Epithelial cell of prostate (primary cell): ENCODE measurements at places on chromosomes 5 and 9.
A peak's percentile ranks its signal among the peaks of the same experiment; 100 is the strongest.

DNA sequence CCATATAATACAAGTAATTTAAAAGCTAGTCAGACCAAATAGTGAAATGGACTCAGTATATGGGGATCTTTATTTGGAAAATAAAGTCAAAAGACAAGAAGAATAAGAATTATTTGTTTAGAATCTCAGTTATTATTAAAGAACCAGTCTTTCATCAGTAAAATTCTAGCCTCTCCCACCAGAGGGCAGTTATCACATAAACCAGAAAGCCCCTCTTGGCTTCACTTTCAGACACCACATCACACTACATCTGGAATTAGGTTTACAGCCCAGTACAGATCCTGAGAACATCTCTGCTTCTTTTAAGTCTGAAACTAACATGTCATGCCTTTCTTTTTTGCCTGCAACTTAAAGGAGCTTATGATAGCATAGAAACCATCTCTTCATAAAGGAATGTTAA is 12.2 kb upstream of the HSPB3 start:
- no peak for DNase-seq

DNA sequence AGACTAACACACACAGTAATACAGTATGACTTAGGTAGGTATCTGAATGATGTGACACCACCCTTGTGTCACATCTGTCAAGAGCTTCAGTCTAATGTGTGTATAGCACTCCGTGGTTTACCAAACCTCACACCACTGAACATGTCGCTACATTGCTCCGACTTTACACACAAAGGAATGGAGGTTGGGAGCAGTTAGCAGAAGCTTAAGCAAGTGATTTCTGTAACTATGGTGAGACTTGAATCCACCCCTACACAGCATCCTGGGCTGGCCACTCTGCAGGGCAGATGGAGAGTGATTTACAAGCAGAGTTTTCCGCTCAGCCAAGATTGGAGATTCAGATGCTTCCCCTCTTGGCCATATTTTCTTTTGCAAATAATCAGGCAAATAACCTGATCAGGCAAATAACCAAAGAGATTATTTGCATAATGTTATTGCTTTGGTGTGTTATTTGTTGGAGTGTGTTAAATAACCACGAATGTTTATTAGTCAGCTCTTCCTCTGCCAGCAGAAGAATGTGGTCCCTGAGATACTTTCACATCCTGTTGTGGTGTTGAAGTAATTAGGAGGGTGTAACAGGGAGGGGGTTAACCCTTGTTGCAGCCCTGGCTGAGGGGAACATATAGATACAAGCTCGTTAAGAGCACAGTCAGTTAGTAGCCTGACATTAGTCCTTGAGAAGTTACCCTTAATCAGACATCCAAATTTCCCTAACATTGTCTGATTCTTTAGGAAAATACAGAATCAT is 92.8 kb downstream of the SNX18 start:
- DNase-seq, result no peak

GRCh38 chr9:133897675-133898074 is 94.4 kb downstream of the VAV2 start:
- DNase-seq, result no peak

DNA sequence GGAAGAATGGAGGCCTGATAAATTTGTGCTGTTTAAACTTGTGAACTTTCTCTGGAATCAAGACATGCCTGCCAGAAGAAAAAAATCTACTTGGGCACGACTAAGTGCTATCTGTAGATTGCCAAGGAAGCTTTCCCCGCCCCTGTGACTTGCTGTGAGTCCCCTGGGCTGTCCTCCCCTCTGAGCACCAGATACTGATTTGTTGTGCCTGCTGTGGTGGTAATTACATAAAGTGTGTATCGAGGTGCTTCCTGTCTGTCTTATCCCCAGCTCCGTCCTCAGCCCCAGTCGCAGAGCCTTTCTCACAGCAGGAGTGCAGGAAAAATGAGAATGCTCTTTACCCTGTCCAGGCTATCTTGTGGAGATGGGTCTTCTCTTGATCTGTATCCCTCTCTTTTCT is 53.9 kb downstream of the TRIO start:
- DNase-seq, result no peak

DNA sequence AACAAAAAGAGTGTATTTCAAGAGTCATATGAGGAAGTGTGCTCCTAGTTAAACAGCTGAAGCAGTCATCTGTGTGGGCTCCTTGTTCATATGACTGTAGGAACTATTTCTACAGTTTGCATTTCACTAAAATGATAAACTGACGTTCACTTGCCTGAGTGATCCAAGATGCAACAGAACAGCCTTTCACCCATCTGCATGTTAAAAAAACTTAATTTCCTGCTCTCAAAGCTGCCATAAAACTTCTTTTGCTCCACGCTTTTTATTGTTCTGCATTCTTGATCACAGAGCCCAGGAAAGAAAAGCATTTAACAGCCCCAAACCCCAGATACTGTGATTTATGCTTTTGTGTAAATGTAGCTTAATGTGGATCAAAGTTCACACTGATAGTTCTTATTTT is 43.9 kb downstream of the ZNF608 start:
- no peak for DNase-seq

DNA sequence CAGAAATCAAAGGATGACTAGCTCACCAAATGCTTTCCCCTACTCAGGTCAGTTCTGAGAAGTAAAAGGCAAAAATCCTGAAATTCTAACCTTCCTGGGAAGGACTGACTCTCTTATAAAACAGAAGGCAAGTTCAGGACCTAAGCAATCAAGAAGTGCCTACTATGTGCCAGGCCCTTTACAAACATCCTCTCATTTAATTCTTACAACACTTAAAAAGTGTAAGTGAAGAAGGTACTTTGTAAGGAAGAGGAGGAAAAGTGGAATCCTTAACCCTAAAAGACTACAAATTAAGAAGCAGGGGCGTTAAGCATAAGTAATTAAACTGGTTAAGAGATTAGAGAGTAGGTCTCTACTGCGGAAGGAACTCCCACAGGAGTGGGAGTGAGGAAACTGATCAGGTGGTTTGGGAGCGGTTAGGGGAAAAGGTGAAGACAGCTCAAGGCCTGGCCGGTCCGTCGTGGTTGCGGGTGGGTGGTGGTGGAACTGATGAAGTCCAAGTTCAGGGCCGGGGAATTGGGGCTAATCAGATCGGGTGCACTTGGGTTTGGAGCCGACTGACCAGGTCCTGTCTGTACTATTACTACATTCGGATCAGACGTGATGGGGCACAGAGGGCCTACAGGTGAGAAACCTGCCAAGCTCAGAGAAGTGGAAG is 839 bp downstream of the MED27 start:
- DNase-seq, result no peak

- DNase-seq, result no peak
Observed at GRCh38 chr9:137313326-137313936, 11.4 kb upstream of the NRARP start.

DNA sequence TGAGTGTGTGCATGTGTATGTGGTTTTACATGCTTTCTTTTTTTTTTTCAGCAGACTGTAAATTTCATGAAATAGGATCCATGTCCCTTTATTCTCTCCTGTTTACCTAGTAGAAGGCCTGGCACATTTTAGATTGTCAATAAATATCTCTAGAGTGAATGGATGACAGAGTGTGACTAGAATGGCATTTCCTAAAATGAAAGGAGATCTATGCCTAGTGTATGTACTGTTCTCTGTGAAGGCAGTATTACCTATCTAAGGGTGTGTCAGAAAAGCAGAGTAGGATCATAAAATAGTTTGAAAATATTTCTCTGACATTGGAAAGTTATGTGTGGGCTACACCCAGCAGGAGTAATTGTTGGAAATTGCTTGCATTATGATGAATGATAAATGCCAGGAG is 1876.0 kb upstream of the C9orf72 start:
- DNase-seq, result no peak

DNA sequence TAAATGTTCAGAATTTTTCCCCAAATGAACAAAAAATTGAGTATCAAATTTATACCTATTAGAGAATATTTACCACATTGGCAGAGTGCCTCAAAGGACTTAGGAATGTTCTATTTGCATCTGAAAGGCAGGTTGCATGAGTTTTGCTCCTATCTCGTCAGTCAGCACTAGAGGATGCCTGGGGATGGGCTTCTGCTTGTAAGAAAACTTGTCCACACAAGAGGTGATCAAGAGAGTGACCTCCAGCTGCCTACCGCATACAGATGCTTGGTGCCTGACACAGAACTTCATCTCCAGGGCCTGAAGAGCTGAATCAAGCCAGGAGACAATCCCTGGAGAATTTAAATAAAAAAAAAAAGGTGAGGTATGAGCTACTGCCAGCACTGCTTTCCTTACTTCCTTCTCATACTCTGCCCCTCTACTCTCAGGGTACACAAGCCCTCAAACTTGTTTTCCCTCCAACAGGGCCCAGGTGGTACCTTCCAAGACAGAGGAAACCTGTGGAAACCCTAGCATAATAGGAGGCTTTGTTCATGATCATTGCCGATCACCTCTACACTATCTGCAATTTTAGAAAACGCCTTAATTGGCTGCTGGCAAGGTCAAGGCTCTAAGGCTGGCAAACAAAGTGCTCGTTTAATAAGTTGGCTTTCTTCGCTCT is 166.6 kb downstream of the ELAVL2 start:
- DNase-seq, result no peak

GRCh38 chr9:116208417-116209232 is 55.0 kb downstream of the PAPPA start:
- no peak for DNase-seq

GRCh38 chr5:82183828-82184227 is 94.3 kb downstream of the RPS23 start:
- peak; percentile 93 for DNase-seq

DNA sequence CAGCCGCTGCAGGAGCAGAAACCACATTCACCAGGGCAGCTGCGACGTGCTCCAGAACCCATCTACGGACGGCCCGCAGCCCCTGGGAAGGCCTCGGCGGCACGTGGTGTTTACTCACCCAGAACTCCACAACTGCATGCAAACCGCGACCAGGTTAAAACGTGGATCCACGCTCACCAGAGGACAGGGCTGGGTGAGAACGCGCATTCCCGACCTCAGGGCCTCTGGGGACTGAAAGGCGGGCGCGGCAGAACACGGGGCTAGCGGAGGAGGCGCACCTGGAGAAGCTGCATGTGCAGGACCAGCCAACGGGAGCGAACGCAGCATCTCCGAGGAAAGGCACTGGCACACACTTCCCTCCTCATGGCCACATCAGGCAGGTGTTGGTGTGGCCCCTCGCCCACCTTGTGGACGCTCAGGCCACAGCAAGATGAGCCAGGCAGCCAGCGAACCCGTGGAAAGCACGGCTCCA is 24.0 kb upstream of the CAMSAP1 start:
- DNase-seq, result no peak

GRCh38 chr5:116751684-116752083 is 177.1 kb upstream of the SEMA6A start:
- no peak for DNase-seq

DNA sequence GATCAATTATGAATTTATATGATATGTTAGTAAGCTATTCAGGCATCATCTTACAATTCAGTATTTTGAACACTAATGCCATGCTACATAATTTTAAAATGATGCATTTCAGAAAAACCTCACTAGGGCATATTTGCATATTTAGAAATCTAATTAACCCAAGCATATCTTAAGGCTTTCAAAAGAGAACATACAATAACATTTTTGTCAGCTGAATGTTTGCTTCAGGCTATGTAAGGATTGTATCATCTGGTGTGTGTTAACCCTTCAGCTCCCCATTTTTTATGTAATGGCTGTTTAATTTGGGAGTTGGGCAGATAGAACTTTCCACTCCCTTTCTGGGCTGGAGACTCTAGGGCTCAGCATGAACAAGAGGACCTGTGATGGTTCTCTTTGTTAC is 299.1 kb upstream of the EFNA5 start:
- DNase-seq, result no peak

GRCh38 chr5:64654561-64654938 is 35.8 kb upstream of the SHISAL2B start:
- no peak for DNase-seq

- no peak for DNase-seq
Observed at GRCh38 chr5:53879708-53880323, 319.4 kb downstream of the NDUFS4 start.

- DNase-seq, result peak; percentile 89
Observed at GRCh38 chr5:143355710-143356109, 47.8 kb downstream of the NR3C1 start.

DNA sequence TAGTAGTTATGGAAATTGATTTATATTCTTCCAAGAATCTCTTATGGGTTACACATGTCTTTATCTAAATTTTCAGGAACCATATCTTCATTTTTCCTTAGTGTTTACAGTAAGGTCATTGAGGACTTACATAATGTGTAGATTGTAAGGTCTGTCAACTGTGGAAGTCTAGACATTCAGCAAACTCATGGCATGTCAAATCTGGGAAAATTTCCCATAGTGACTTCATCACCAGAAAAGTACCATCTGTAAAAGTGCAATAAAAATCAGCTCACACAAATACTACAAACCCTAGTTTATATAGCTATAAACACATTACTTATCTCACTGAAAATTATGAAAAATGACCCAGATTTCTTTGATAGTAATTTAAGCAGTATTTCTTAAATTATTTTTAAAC is 419.4 kb downstream of the MTRR start:
- no peak for DNase-seq

GRCh38 chr5:38745836-38746732 is 99.7 kb upstream of the OSMR start:
- DNase-seq, result no peak

DNA sequence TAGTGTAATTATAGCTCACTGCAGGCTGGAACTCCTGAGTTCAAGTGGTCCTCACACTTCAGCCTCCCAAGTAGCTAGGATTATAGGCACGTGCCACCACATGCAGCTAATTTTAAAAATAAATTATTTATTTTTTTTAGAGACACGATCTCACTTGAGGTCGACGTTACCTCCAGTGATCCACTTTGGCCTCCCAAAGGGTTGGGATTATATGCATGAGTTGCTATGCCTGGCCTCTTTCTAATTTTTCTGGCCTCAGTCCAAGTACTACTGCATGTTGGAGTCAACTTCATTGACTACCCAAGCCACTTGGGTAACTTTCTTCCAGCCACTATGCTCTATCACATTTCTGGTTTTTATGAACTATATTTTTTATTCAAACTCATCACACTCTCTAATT is 148.3 kb downstream of the EFNA5 start:
- no peak for DNase-seq

GRCh38 chr9:84296146-84296843 is 44.3 kb downstream of the SLC28A3 start:
- peak; percentile 33 for DNase-seq

DNA sequence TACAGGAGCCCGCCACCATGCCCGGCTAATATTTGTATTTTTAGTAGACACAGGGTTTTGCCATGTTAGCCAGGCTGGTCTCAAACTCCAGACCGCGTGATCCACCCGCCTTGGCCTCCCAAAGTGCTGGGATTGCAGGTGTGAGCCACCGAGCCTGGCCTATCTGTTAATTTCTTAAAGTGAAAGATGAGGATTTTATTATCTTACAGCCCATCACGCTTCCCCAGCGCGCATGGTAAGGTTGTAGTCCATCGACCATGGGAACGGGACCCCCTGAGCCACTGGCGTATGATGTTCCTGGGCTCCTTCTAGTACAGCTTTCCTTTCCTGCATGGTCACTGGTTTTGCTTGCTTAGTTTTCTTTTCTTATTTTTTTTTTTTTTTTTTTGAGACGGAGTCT is 8.7 kb downstream of the CDHR2 start:
- no peak for DNase-seq

GRCh38 chr9:16371306-16371705 is 499.2 kb downstream of the BNC2 start:
- DNase-seq, result no peak
